Pulmonary artery endothelial cell (primary cell): ENCODE measurements at places on chromosomes 6 and 20. TPM values are rescaled to one million over a fixed set of nuclear protein-coding genes. Genes with fewer than 3 reads are reported as not detected.
A peak's percentile ranks its signal among the peaks of the same experiment; 100 is the strongest.

GRCh38 chr6:43923376-43924221 lies 153.6 kb downstream of the VEGFA start:
- DNase-seq, result no peak

- no peak for DNase-seq
Measured at GRCh38 chr20:53767206-53767930, 173.7 kb upstream of the ZNF217 start.

- no peak for DNase-seq
Measured at GRCh38 chr6:135176464-135176863, 4.6 kb upstream of the MYB start.

- DNase-seq, result no peak
Measured at GRCh38 chr6:52498538-52499017, 78.3 kb downstream of the TRAM2 start.

DNA sequence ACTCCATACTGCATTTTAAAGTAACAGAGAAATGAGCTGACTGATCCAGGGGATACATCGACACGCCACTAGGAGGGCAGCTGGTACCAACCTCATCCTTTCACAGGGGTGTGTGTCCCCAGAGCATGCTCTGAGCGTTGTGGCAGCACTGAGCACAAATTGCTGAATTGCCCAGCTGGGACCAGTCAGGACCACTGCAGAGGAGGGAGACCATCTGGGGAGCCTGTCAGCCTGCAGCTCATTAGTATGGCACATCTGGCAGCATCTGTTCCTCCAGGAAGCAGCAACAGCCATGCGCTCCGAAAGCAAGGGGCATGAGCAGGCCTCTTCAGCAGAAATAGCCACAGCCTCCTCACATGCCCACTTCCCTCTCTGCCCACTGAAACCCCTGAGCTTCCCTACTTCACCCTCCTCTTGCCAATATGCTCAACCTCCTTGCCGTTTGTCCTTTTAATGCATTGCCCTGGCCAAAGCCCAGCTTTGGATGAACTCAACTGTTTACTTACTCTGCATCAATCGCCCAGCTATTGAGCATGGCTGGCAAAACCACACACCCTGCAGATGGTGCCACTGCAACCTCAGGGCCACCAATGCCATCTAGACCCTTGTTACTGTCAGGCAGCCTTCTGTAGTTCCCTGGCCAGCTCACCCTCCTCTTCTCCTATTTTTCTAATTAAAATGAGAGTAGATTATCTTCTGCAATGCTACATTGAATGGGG lies 77.6 kb upstream of the NEDD9 start:
- DNase-seq, result no peak

DNA sequence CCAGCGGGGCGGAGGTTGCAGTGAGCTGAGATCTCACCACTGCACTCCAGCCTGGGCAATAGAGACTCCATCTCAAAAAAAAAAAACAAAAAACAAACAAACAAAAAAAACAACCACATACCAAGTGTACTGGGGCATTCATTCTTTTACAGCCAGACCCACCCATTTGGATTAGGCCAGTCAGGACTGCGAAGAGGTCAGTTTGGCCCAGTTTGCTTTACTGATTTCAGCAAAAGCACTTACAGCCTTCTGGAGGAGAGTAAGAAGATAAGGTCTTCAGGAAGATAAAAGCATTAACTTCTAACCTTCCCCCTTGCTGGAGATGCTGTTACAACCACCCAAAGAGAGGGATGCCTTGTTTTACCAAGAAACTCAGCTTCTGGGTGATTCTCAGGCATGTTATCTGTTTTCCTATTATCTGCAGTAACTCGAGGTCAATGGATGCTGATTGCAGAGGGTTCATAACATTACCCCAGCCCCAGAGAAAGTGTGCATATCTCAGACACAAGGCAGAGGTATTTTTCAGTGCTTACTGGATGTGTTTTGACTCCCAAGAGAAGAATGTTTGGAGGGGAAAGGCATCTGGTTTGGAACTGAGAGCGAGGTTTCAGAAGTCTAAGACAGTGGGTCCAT lies 118.9 kb downstream of the RIN2 start:
- DNase-seq, result no peak

- no peak for DNase-seq
Measured at GRCh38 chr6:98272060-98272459, 562.3 kb upstream of the POU3F2 start.

DNA sequence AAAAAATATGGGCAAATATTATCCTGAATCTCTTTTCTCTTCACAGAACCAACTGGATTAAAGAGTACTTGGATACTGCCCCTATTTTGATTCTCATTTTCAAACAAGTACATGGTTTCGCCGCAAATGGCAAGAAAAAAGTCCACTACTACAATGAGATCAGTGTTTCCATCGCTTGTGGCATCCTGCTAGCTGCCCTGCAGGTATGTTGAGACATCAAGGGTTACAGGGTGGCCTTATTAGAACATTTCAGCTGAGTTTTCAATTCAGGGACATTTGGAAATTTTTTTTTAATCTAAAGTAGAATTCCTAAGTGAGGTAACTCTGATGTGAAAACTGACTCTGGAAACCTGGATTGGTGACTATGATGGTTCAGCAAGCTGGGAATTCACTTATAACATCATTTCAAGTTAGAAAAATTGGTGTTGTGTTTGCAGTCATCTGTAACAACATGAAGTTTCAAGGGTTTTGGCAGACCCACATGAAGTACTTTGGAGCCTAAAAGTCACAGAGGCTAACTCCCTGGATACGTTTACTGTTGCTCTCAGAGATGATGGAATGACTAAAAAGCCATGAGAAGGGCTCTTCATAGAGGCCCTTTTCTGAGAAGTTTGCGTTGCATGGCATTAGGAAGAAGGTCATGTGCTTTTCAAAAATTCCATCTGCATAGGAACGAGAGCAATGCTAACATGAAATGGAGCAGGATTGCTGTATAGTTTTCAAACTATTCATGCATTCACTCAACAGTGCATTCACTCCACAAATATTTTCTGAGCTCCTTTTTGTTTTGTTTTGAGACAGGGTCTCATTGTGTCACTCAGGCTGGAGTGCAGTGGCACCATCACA lies 25.5 kb downstream of the IYD start:
- DNase-seq, result no peak

GRCh38 chr20:48703511-48704219 lies 124.1 kb downstream of the PREX1 start:
- DNase-seq, result no peak

DNA sequence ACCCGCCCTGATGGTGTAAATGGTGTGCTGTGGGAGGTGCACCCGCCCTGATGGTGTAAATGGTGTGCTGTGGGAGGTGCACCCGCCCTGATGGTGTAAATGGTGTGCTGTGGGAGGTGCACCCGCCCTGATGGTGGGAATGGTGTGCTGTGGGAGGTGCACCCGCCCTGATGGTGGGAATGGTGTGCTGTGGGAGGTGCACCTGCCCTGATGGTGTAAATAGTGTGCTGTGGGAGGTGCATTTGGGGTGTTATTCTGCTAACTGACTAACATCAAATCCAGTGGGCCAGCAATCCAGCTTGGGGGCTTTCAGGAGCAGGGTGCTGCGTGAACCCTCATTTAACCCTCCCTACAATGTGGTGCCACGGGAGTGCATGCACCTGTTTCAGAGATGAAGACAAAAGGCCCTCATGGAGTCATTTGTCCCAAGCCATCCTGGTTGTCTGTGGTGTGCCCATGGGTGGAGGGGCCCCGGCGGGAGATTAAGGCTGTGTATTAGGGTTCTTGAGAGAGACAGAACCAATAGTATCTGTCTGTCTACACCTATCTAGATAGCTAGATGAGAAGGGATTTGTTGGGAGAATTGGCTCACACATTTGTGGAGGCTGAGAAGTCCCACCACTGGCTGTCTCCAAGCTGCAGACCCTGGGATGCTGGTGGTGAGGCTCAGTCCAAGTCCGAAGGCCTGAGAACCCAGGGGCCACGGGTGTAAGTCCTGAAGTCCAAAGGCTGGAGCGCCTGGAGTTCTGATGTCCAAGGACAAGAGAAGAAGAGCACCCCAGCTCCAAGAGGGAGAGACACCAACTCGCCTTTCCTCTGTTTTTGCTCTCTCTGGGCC lies 39.2 kb downstream of the TMEM242 start:
- no peak for DNase-seq

- DNase-seq, result no peak
Measured at GRCh38 chr20:58169450-58169849, 59.0 kb downstream of the ANKRD60 start.

GRCh38 chr20:4519534-4519933 lies 202.2 kb upstream of the PRND start:
- no peak for DNase-seq

GRCh38 chr6:51616243-51616642 lies 471.2 kb downstream of the PKHD1 start:
- DNase-seq, result no peak

GRCh38 chr20:25015986-25016385 lies 23.4 kb upstream of the APMAP start:
- DNase-seq, result no peak

DNA sequence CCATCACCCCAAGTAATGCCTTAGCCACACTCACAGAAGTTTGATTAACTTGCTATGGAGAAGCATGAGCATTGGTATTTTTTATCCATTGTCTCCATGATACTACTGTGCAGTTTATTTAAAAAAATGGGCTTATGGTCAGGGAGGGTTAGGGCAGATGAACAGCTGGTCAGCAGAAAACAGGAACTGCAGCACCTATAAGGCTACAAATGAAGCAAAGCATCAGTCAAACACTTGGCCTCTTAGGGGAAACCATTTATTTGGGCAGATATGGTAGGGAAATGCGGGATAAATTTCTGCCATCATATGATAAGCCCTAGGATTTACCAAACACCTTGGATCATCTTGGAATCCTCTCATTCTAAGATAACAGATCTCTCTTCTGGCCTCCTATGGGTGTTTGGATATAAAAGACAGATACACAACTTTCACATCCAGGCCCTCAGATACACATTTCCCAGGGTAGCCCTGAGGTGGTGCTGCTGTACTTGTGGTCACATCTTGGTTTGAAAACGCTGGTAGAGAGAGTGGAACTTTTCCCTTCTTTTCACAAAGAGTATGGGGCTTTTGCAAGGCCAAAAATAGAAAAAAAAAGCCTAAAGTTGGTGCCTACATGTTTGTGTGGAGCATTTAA lies 42.8 kb upstream of the AHI1 start:
- no peak for DNase-seq

DNA sequence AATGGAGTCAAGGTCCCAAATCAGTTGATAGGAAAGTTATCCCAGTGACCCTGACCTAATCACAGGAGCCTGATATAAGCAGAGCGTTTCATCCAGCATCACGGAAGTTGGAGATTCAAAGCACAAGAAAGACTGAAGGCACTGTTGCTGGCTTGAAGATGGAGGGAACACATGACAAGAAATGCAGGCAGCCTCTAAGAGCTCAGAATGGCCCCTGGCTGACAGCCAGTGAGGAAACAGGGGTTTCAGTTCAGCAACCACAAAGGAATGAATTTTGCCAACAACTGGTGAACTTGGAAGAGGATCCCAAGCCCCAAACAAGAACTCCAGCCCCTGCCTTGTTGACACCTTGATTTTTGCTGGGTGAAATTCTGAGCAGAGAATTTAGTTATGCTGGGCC lies 778.5 kb downstream of the MAFB start:
- no peak for DNase-seq

- no peak for DNase-seq
Measured at GRCh38 chr20:54468082-54468481, 7.3 kb upstream of the DOK5 start.

GRCh38 chr6:111651185-111652034 lies 45.7 kb upstream of the TRAF3IP2 start:
- DNase-seq, result no peak

- no peak for DNase-seq
Measured at GRCh38 chr20:40422656-40423055, 266.4 kb downstream of the MAFB start.

DNA sequence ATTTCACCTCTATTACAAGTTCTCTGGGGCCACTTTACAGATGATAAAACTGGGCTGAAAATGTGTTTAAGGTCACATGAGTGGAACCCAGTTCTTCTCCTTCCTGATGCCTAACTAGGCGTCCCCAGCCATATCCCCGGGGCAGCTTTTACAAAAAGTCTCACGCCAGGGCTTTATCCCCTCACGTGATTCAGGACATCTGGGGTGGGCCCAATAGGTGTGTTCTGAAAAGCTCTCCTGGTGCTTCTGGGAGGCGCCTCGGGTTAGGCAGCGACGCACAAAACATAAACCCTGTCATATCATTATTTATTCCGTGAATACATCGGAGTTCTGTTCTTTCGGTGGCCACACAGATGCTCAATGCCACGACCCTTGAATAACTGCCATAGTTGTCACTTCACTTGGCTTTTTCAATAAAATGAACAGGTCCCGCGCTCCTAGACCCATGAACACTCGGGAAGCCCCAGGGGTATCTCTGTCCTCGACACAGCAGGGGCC lies 32.1 kb downstream of the SF3B5 start:
- DNase-seq, result no peak

DNA sequence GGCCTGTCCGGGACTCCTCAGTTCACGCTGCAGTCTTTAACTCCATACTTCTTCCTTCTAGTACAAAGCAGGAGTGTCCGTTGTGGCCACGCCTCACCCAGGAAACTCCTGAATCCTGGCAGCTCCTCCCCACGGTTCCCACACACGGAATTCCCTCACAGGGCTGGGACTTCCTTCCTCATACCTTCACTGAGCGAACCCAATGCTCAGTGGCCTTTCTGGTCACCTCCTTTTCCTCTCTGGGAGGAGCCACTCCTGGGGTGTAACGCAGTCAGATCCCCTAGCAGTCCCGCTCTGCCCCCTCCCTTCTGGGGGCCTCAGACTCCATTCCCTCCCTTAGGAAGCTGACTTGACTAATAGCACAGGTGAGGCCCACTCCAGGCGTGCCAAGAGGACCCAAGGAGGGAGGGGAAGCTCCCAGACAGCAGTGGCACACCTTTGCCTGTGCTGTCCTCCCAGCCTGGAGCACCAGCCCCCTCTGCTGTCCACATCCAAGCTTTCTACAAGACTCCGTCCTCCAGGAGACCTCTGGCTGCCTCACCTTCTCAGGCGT lies at the start of gene SLC52A3:
Gene SLC52A3 (minus strand): TSS at position 75 of the 553 bp plus-strand sequence. CDS start 2,726 bp downstream, outside the sequence.
- no peak for DNase-seq

DNA sequence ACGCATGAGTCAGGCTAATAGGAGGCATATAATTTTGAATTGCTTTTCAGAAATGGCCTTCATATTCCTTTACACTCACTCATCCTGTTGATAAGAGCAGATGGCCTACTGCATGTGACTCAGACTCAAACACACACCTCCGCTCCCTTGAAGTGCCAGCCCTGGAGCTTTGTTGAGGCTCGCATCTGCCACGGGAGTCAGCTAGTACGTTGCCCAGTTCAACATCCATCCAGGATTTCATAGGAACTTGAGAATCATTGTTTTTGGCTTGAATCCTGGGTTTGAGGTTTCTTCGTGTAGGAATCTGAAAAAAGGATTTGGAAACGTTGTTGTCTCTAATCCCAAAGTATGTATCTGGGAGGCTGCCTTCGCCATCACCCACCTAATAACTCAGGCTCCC lies 87.4 kb upstream of the JAG1 start:
- DNase-seq, result peak; percentile 81

- DNase-seq, result no peak
Measured at GRCh38 chr20:13265941-13266340, 44.9 kb downstream of the ISM1 start.

- no peak for DNase-seq
Measured at GRCh38 chr20:57964011-57964862, 254.4 kb upstream of the PMEPA1 start.

Gene UBE2V1
- total RNA-seq, result 38.1 and 46.9 TPM in 2 replicates

Gene RSPH9
- 0.32 and 0.40 TPM in 2 replicates for total RNA-seq

Gene HMGN4
- 53.0 and 75.1 TPM in 2 replicates for total RNA-seq

Gene ARG1
- not detected in 2 replicates for total RNA-seq

Gene PREX1
- 105 and 115 TPM in 2 replicates for total RNA-seq

Gene EFHC1
- total RNA-seq, result 12.8 and 13.1 TPM in 2 replicates

Gene EPB41L1
- 10.7 and 11.9 TPM in 2 replicates for total RNA-seq

Gene AK9
- total RNA-seq, result 4.6 and 5.9 TPM in 2 replicates

Gene NOX3
- not detected in 2 replicates for total RNA-seq

Gene RRAGD
- total RNA-seq, result 0.33 and 0.95 TPM in 2 replicates

Gene TRIM15
- total RNA-seq, result not detected in 2 replicates

Gene NFS1
- 22.3 and 48.5 TPM in 2 replicates for total RNA-seq
